ENCODE measurements at places on chromosomes 7 and 10. TPM values are rescaled to one million over a fixed set of nuclear protein-coding genes. Genes with fewer than 3 reads are reported as not detected.

The SH2D4B gene
- not detected for total RNA-seq

The PPP2R2D gene
- 23.8 TPM for total RNA-seq

The OR6V1 gene
- not detected for total RNA-seq

The CYP3A5 gene
- total RNA-seq: not detected

The TMEM106B gene
- 82.8 TPM for total RNA-seq

The OR6B1 gene
- total RNA-seq: not detected

The FLNC gene
- total RNA-seq: 116 TPM

- H3K4me3 ChIP-seq: no peak overlapping the region
- H3K4me1 ChIP-seq: peaks cover 3% of the 10 kb centered on the region
- DNase-seq: no peak
- H3K36me3 ChIP-seq: no peaks in the 10 kb centered on the region
- H3K27me3 ChIP-seq: no peaks in the 10 kb centered on the region
- H3K27ac ChIP-seq: no peak overlapping the region
Observed at GRCh38 chr10:18601321-18601720, 50.1 kb downstream of the NSUN6 start.

GRCh38 chr10:20890009-20890408 lies 7.1 kb downstream of the NEBL start:
- no peaks in the 10 kb centered on the region for H3K36me3 ChIP-seq
- no peak overlapping the region for H3K4me3 ChIP-seq
- no peak overlapping the region for H3K27ac ChIP-seq
- H3K4me1 ChIP-seq: no peaks in the 10 kb centered on the region
- DNase-seq: no peak

DNA sequence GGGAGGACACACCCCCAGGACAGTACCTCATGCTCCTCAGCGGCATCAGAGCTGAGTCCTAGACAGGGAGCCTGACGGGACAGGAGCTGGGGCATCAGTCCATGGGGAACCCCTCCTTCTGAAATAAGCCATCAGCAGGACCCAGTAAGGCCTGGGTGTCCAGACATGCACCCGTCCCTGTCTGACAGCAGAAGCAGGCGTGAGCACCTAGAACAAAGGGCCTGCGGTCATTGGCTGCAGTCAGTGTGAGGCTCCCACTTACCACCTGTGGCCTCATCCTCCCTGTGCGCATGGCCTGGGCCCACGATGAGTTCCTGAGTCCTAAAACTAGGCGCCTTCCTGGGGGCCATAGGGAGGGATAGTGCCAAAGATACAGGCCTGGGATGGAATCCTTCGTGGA lies 484.7 kb downstream of the PTPRN2 start:
- H3K27ac ChIP-seq: no peak overlapping the region
- H3K27me3 ChIP-seq: no peaks in the 10 kb centered on the region
- H3K36me3 ChIP-seq: no peaks in the 10 kb centered on the region

GRCh38 chr10:26486990-26487850 lies 49.1 kb downstream of the APBB1IP start:
- no peak overlapping the region for H3K4me3 ChIP-seq
- DNase-seq: peak; percentile 37
- H3K27ac ChIP-seq: no peak overlapping the region
- no peaks in the 10 kb centered on the region for H3K4me1 ChIP-seq
- no peaks in the 10 kb centered on the region for H3K36me3 ChIP-seq
- no peaks in the 10 kb centered on the region for H3K27me3 ChIP-seq

DNA sequence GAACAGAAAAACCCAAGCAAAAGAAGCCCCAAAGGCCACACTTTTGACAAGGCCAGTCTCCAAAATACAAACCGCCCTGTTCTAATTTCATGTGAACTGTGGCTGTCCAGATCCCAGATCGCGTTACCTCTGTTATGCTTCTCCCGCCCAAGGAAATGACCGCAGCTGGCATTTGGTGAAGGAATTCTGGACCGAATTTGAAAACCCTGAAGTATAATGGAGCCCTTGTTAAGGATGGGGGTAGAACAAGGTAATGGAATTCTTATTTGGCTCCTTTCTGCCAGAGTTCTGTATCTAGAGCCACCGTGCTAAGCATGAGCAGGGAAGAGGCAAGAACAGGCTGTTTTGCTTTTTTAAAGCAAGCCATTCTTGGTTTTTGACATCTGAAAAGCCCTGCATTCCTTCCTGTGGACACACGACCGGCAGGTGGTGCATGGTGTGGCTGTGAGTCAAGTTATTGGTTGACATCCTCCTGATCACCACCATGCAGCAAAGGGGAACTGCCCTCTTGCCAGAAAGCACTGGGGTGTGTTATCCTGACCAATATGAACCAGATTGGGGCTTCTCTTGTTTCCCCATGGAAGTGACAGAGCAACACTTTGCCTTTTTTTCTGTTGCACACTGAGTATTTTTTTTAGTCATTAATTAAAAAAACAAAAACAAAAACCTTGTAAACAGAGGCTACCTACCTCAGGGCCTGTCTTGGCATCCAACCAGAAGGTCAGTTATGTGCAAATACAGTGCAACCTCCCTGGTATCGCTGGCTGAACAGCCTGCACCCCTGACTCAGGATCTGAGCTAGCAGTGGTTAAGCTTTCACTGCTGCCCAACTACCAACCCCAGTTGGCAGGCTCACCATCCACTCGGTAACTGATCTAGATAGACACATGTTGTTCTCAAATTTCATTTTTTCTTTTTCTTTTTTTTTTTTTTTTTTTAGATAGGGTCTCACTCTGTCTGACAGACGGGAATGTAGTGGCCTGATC lies 14.2 kb downstream of the UCMA start:
- no peaks in the 10 kb centered on the region for H3K27me3 ChIP-seq
- DNase-seq: peak; percentile 7
- no peaks in the 10 kb centered on the region for H3K4me1 ChIP-seq

DNA sequence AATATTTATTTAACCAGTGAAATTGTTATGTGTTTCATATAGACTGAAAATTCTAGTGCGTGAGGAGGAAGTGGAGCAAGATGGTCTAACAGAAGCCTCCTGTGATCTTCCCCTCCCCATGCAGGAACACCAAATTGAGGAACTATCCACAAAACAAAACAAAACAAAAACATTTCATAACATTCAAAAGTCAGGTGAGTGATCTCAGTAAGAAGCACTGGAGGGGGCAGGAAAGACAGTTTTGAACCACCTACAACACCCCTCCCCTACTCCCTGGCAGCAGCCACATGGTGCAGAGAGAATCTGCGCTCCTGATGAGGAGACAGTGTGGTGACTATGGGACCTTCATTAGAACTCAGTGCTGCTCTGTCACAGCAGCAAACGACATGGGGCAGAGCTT lies 221.9 kb upstream of the SEMA3C start:
- no peak overlapping the region for H3K27ac ChIP-seq
- H3K4me1 ChIP-seq: no peaks in the 10 kb centered on the region
- DNase-seq: no peak
- no peaks in the 10 kb centered on the region for H3K36me3 ChIP-seq

GRCh38 chr10:49134327-49134726 lies 506 bp upstream of the FAM170B start:
- H3K4me1 ChIP-seq: peaks cover 16% of the 10 kb centered on the region
- no peak overlapping the region for H3K4me3 ChIP-seq
- DNase-seq: no peak

DNA sequence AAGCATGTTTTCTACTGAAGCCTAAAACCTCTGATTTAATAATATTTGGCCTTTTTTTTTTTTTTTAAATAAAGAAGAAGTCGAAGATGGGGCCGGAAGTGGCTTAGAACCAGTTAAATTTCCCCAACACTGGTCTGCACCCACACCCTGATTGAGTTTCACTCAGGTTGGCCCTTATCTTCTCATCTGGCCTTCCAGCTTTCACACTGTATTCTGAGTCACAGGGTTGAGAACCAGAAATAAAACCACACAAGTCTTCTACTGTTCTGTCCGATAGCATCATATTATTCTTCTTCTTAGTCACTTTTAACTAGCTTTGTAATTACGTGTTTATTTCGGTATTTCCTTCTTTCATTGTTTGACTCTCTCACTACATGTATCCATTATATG lies 9.9 kb downstream of the ZNF365 start:
- no peaks in the 10 kb centered on the region for H3K27me3 ChIP-seq
- H3K27ac ChIP-seq: no peak overlapping the region
- DNase-seq: peak; percentile 88
- H3K36me3 ChIP-seq: no peaks in the 10 kb centered on the region
- no peak overlapping the region for H3K4me3 ChIP-seq

- H3K27ac ChIP-seq: no peak overlapping the region
- H3K4me3 ChIP-seq: no peak overlapping the region
- no peaks in the 10 kb centered on the region for H3K36me3 ChIP-seq
- H3K27me3 ChIP-seq: peaks cover 2% of the 10 kb centered on the region
- H3K4me1 ChIP-seq: peaks cover under 1% of the 10 kb centered on the region
Observed at GRCh38 chr7:46391231-46392201, 470.4 kb upstream of the IGFBP3 start.

DNA sequence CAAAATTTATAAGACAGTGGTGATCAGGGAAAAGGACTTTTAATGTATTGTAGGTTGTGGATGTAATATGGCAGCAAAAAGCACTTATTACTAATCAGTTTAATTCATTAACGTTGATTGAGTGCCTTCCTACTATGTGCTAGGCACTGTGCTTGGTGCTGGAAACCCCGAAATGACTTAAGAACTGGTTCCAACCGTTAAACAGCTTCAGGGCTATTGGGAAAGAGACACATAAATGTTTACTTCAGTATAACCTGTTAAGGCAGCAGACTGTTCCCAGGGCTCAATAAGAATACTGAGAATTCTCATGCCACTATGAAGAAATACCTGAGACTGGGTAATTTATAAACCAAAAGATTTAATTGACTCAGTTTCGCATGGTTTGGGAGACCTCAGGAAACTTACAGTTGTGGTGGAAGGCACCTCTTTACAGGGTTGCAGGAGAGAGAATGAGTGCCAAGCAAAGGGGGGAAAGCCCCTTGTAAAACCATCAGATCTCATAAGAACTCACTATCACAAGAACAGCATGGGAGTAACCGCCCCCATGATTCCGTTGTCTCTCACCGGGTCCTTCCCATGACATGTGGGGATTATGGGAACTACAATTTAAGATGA lies 1.1 kb upstream of the SLC25A13 start:
- no peaks in the 10 kb centered on the region for H3K4me1 ChIP-seq
- H3K27me3 ChIP-seq: no peaks in the 10 kb centered on the region
- H3K27ac ChIP-seq: no peak overlapping the region
- H3K36me3 ChIP-seq: no peaks in the 10 kb centered on the region
- no peak overlapping the region for H3K4me3 ChIP-seq

- no peak for DNase-seq
- H3K27ac ChIP-seq: no peak overlapping the region
Observed at GRCh38 chr7:26495569-26495968, 203.9 kb downstream of the SNX10 start.

GRCh38 chr10:52674474-52674873 lies 98.1 kb downstream of the MBL2 start:
- H3K27ac ChIP-seq: no peak overlapping the region
- no peak for DNase-seq
- no peaks in the 10 kb centered on the region for H3K4me1 ChIP-seq
- no peaks in the 10 kb centered on the region for H3K36me3 ChIP-seq

DNA sequence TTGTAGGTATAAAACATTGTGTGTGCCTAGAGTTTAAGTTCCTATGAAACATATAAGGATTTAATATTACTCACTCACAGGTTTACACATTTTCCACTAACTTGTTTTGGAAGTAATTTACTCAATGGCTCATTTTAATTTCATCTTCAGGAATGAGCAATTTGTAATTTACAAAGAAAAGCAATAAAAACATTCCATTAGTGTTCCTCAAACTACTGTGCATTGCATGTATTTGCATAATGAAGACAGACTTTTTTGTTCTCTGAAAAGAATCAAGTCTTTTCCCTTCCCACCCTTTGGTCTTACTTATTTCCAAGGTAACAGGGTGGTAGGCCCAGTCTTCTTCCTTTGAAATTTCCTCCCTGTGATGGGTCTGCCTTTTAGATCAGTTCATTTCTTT lies 61.2 kb downstream of the EPDR1 start:
- H3K4me1 ChIP-seq: no peaks in the 10 kb centered on the region
- H3K4me3 ChIP-seq: no peak overlapping the region
- H3K27me3 ChIP-seq: no peaks in the 10 kb centered on the region
- no peaks in the 10 kb centered on the region for H3K36me3 ChIP-seq

DNA sequence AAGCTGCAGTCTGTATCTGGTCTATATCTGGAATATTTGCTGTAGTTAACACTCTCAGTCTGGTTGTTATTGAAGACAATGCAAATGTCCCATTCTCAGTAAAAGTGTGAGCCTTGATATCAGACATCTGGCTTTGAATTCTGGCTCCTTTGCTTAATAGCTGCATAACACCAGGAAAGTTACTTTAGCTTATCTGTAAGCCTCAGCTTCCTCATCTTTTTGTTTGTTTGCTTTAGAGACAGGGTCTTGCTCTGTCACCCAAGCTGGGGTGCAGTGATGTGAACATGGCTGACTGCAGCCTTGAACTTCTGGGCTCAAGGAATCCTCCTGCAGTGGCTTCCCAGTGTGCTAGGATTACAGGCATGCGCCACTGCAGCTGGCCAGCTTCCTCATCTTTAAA lies 41.3 kb downstream of the CNNM2 start:
- no peak overlapping the region for H3K4me3 ChIP-seq
- no peak for DNase-seq
- H3K4me1 ChIP-seq: peaks cover 10% of the 10 kb centered on the region
- no peak overlapping the region for H3K27ac ChIP-seq
- no peaks in the 10 kb centered on the region for H3K27me3 ChIP-seq

GRCh38 chr7:27158436-27159265 lies 2.2 kb upstream of the HOXA7 start:
- no peak overlapping the region for H3K27ac ChIP-seq
- H3K4me1 ChIP-seq: peaks cover 1% of the 10 kb centered on the region
- peaks cover 7% of the 10 kb centered on the region for H3K27me3 ChIP-seq
- no peaks in the 10 kb centered on the region for H3K36me3 ChIP-seq
- H3K4me3 ChIP-seq: no peak overlapping the region

DNA sequence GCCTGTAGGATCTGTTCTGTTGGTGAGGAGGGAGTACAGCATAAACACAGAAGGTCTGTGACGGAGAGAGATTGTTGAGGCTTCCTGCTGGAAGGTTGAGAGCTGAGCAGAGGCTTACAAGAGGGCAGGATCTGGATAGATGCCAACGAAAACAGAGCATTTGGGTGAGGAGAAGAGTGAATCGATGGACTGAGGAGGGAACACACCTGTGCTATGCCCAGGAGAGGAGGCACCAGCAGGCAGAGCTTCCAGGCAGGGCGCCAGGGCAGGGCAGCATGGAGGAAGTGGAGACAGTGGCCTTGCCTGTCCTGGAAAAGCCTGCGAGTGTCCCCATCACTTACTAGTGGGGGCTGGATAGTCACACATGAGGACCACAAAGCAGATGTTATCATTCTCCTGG lies 282.9 kb downstream of the PAXIP1 start:
- H3K4me3 ChIP-seq: no peak overlapping the region
- no peaks in the 10 kb centered on the region for H3K27me3 ChIP-seq
- H3K36me3 ChIP-seq: no peaks in the 10 kb centered on the region
- H3K27ac ChIP-seq: no peak overlapping the region
- no peaks in the 10 kb centered on the region for H3K4me1 ChIP-seq

GRCh38 chr10:107583974-107584373 lies 419.5 kb upstream of the SORCS1 start:
- no peaks in the 10 kb centered on the region for H3K36me3 ChIP-seq
- H3K27ac ChIP-seq: no peak overlapping the region
- no peaks in the 10 kb centered on the region for H3K4me1 ChIP-seq
- no peak overlapping the region for H3K4me3 ChIP-seq

GRCh38 chr7:49295146-49295545 lies 370.8 kb downstream of the CDC14C start:
- no peak overlapping the region for H3K27ac ChIP-seq
- no peaks in the 10 kb centered on the region for H3K27me3 ChIP-seq
- H3K4me3 ChIP-seq: no peak overlapping the region
- H3K36me3 ChIP-seq: no peaks in the 10 kb centered on the region
- no peaks in the 10 kb centered on the region for H3K4me1 ChIP-seq
- DNase-seq: no peak
